ENCODE measurements at places on chromosomes 5 and 9.

DNA sequence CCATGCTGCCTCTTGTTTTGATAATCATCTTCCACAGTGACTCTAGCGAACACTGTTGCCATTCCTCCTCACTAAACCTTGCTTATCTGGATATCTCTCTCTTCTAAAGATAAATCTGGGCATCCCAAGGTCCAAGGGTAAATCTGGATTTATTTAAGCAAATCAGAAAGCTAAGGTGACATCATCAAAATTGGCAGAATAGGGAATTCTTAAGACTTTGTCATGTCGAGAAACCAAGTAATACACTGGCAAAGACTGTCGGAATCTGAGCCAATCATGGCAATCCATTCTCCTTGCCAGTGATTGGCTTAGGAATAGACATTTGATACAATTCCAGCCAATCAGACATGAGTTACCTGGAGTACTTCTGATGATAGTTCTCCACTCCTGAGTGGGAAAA lies 362.7 kb upstream of the PTGER4 start:
- DNase-seq: no peak

GRCh38 chr5:129996896-129997295 lies 92.6 kb downstream of the CHSY3 start:
- no peak for DNase-seq

GRCh38 chr5:180138976-180139730 lies 67.6 kb upstream of the RNF130 start:
- no peak for DNase-seq

- no peak for DNase-seq
Measured at GRCh38 chr5:88542786-88543185, 274.1 kb upstream of the TMEM161B start.

GRCh38 chr5:6466975-6467567 lies 18.4 kb downstream of the UBE2QL1 start:
- no peak for DNase-seq

- no peak for DNase-seq
Measured at GRCh38 chr5:137379555-137380286, 119.4 kb downstream of the SPOCK1 start.

GRCh38 chr9:2125906-2126305 lies 110.8 kb downstream of the SMARCA2 start:
- DNase-seq: no peak

DNA sequence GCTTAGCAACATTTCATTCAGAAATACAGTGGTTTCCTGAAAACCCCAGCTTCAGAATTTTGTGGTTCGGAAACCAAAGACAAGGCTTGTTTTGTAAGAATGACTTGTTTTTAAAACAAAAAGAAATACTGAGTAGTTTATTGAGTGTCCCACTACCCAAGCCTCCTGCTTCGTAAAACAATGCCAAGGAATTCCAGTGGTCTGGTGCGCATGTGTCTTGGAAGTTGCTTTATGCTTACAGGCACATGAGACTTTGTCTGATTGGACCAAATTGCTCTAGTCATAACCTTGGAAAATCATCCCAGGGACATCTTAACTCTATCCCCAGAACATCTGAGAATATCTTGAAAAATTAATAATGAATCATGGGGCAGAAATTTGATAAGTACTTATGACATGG lies 77.1 kb upstream of the FST start:
- no peak for DNase-seq

DNA sequence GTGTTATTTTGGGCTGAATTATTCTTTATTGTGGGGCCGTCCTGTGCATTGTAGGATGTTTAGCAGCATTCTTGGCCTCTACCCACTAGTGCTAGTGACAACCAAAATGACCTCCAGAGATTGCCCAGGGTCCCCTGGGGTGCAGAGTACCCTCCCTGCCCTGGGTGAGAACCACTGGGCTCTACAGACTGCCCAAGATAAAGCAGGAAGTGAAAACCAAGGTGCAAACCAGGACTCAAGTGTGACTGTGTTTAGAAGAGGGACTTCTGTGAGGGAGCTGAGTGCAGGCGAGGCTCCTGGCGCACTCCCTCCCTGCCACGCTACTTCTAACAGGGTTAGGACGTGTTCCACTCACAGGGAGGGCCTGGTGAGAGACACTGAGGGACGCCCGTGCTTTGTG lies 41.6 kb downstream of the USP20 start:
- DNase-seq: no peak

DNA sequence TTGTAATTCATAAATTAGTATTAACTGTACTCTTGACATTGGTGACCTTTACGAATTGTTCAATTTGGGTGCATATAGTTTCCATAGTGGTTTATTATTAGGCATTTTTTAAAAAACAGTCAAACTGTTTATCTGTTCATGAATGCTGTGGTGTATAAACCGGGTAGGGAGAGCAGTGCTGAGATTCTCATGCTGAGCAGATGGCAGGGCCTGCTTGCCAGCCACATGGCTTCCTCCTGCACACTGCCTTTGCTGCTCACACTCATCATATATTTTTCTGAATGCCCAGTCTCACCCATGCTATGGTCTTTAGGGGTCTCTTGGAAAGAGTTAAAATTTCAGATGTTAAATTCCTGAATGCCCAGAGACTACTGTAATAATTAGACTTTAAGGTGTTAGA lies 40.8 kb downstream of the NNT start:
- no peak for DNase-seq

GRCh38 chr5:141747152-141748141 lies 65.4 kb upstream of the ARAP3 start:
- no peak for DNase-seq

- DNase-seq: no peak
Measured at GRCh38 chr5:5767286-5767928, 344.9 kb downstream of the ICE1 start.

- no peak for DNase-seq
Measured at GRCh38 chr9:22447618-22448305, 1.1 kb downstream of the DMRTA1 start.

DNA sequence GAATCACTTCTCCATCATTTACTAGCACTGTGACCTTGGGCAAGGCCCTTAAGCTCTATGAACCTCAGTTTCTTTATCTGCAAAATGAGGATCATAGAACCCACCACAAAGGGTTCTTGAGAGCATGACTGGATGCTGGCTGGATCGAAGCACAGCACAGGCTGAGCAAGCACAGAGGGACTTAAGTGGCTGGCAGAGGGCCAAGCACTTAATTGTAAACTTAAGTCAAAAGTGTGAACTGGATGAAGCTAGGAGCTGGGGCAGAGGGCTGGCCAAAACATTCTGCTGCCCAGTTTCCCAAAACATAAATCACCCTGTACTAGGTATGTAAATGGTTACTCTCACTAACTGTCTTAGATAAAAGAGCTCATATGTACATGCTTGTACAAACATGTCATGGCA lies 112.3 kb upstream of the WWC1 start:
- no peak for DNase-seq

DNA sequence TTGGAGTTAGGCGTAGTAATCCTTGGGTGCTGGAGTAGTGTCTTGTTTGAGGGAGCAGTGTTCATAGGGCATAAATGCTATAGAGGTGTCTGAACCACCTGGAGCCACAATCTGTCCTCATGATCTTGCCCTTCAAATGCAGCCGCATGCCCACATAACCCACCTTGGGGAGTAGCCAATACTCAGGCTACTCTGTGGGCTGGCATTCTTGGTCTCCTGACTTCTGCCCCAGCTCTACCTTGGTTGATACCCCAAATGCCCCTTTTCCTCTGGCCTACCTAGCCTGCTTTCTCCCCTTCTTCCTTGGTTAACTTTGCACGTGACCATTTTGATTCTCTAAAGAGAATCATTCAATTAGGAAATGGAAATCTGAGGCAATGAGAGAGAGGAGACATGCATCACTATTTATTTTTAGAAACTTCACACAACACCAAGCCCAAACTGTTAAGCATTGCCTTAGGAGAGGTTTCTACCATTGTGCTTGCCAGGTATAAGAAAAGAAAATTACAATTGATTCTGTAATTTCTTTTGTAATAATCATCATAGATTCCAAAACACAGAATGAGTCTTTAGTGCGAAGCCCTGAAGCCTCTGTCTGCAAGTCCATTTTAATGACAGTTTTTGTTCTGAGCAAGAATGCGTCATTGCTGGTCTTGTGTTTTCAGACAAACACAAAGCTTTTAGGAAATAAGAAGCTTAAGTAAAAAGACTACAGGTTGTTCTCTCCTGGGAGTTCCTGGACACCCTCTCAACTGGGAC lies 135.2 kb downstream of the C9orf152 start:
- no peak for DNase-seq

DNA sequence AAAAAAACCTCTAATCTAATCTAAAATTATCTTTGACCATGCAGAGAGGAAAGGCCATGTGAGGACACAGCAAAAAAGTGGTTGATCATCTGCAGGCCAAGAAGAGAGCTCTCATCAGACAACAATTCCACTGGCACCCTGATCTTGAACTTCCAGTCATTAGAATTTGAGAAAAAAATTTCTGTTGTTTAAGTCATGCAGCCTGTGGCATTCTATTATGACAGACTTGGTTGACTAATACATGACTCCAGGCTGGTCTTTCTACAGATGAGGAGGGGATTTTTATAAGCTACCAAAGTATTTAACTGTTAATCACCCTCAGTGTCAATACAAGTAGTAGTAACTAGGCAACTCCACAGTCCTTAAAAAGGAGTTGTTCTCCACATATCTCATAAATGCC lies 358.5 kb upstream of the RGMB start:
- no peak for DNase-seq

- DNase-seq: no peak
Measured at GRCh38 chr9:114364134-114365041, 23.4 kb downstream of the AKNA start.

- DNase-seq: no peak
Measured at GRCh38 chr9:13832446-13832845, 481.5 kb downstream of the NFIB start.

GRCh38 chr9:133813749-133814585 lies 75.8 kb upstream of the SARDH start:
- DNase-seq: no peak

DNA sequence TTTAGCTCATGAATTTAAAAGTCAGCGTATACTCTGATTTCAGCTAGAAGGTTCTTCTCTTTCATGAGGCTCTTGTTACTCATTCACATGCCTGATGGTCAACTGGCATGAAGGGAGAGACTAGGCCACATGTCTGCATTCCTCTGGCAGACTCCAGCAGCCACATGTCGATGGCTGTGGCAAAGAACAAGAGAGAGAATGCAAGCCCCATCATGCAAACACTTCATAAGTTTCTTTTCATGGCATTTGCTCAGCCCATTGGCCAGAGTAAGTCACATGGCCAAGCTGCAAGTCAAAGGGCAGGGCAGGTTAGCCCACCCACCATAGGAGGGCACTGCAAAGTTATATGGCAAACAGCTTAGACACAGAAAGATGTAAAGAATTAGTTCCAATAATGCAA lies 5.4 kb downstream of the KCNV2 start:
- no peak for DNase-seq

- DNase-seq: no peak
Measured at GRCh38 chr9:125984461-125984860, 237.3 kb downstream of the PBX3 start.

DNA sequence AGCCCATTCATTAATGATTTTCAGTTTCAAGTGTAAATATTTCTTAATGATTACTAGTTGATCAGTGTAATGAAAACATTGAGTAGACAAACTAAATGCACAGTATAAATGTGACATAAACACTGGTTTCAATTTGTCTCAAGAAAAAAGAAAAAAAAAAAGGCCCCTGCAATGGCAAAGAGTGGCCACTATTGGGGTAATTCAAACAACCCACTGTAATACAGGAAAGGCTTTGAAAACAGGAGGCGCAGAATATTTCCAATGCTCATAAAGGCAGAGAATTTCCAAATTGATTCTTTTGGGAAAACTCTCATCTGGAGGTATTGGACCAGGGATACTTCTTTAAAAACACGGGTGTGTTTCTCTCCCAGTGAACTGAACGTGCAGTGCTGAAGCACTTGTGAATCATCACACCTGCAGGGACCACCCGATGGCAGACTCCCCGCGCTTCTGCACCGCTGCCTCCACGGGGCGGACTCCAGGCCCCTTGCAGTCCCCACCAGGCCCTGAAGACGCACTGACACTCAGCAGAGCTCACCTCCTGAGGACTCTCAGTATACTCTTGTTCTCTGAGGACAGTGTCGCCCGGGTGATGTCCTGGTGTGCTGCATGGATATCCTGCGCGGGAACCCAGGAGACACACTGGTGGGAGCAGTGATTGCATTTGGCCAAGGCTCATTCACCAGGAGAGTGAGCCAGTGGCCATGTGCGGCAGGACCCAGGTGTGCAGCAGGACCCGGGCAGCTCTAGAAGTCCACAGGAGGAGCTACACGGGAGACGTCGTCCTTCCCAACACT lies 227.6 kb upstream of the IRX4 start:
- no peak for DNase-seq

DNA sequence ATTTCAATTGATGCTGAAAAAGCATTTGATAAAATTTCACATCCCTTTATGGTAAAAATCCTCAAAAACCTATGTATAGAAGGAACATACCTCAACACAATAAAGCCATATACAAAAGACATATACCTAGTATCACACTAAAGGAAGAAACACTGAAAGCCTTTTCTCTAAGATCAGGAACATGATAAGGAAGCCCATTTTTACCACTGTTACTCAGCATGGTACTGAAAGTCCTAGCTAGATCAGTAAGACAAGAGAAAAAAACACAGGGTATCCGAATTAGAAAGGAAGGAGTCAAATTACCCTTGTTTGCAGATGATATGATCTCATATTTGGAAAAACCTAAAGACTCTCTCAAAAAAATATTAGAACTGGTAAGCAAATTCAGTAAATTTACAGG lies 350.2 kb upstream of the PDE4D start:
- DNase-seq: no peak

DNA sequence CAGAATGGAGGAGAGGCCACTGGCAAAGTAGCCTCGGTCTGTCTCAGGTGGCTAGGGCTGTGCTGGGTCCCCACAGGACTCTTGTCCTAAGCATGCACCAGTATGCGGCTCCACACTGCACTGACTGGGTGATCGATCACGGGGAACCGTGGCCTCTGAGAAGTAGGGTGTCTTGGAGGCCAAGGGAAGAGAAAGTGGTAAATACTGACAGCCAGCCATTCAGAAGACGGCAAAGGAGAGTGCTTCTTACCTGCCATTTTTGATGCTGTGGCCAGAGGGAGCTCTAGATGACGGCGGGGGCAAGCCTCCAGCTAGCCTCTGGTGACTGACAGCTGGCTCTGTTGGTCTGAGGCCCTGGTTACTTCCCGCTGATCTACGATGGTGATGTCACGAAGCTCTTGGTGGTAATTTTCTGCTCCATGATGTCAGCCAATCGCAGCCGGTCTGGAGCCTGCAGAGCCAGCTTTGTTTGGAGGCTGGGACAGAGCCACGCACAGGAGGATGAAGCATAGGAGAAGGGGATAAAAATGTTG lies 40.4 kb upstream of the GADD45G start:
- DNase-seq: no peak

- DNase-seq: no peak
Measured at GRCh38 chr5:134521841-134522240, 3.6 kb upstream of the JADE2 start.

Measured in stimulated activated CD4-positive, alpha-beta T cell treated with anti-CD3 and anti-CD28 coated beads, TNF-alpha, amount 100 ng/mL, for 1 hour (primary cell).